ENCODE measurements at places on chromosomes 7 and 10.

GRCh38 chr10:88545359-88545758 lies 37.8 kb downstream of the RNLS start:
- DNase-seq = no peak

- DNase-seq = no peak
Measured at GRCh38 chr7:37832194-37832593, 16.2 kb upstream of the NME8 start.

GRCh38 chr10:122713091-122713885 lies 13.6 kb upstream of the C10orf120 start:
- no peak for DNase-seq

DNA sequence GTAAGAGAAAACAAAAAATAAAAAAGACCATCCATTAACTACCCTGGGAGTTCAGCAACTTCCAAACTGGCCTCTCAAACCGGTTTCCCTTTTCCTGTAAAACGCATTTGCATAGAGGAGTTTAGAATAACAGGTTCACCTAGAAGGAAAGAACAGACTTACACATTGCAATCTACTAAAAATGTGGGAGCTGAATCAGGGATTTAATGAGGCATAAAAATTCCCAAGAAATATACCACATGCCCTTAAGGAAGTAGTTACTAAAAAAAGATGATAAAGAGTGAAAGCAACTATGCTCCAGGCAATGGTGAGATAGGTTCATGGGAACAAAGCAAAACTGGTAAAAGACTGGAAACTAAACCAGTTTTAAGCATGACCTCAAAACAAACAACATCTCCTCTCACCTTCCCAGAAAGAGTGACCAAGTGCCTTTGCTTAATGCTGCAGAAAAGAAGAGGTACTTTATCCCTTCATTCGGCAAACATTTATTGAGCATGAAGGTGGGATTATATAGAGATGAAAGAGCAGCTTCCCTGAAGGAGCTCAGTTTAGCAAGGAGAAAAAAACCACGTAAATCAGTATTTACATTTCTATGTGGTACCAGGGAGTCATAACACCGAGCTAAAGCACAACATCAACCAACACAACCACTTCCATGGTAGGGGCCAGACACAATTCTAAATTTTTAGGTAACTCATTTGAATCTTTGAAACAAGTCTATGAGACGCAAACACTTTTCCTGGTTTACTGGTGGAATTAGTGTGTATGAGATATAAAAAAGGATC lies 152.8 kb downstream of the SGMS1 start:
- DNase-seq = no peak

GRCh38 chr7:130655286-130655685 lies 13.3 kb downstream of the COPG2 start:
- no peak for DNase-seq

DNA sequence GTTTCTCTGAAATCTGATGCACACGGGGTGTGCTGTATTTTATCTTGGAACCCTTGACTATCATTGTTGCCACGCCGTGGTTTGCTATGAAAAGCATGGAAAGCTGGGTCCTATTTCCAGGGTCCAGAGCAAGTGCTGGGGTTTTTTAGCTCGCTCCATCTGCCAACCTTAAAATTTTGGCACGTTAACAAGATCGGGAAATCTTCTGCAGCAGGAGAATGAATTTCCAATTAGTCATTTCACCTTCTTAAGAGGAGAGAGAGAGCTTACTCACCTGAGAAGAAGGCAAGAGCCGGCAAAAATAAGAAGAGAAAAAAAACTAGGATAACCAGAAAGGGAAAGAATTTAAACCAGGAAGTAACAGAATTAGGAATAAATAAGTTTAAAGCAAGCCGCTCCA lies 223.6 kb upstream of the CELF2 start:
- DNase-seq = no peak

DNA sequence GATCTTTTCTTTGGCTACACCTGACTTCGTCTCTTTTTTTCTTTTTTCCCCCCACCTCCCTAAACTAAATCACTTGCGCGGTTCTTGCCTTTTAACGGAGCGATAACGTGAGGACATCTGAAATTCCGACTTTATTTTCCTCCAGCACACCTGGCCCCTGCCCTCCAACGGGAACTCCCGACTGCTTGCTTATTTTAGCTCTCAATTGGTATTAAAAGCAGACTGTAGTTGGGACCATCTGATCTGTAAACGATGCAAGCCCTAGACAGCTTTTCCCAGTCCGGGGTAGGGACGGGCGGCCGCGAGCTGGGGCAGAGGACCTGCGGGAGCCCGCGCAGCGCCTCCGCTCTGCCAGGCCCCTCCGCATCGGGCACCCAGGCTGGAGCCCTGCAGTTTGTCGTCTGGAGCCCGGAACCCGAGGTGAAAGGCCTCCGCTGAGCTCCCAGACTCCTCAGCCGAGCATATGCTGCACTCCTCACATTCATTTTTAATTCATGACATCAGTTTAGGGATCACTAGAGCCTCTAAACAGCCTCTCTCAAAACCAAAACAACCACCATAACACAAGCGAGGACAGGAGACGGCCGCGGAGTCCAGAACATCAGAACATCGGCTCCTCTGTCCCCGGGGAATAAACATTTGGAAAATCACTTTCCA lies 10.0 kb upstream of the EMX2 start:
- DNase-seq = no peak

- no peak for DNase-seq
Measured at GRCh38 chr10:77637532-77638320, at the start of gene KCNMA1. KCNMA1 (minus strand) TSS chr10:77637808.

DNA sequence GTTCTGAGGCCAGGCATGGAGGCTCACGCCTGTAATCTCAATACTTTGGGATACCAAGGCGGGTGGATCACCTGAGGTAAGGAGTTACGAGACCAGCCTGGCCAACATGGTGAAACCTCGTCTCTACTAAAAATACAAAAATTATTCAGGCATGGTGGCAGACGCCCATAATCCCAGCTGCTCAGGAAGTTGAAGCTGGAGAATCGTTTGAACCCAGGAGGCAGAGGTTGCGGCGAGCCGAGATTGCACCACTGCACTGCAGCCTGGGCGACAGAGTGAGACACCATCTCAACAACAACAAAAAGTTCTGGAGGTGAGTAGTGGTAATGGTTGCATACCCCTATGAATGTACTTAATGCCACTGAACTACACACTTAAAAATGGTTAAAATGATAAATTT lies 60.3 kb upstream of the SP4 start:
- DNase-seq = no peak

DNA sequence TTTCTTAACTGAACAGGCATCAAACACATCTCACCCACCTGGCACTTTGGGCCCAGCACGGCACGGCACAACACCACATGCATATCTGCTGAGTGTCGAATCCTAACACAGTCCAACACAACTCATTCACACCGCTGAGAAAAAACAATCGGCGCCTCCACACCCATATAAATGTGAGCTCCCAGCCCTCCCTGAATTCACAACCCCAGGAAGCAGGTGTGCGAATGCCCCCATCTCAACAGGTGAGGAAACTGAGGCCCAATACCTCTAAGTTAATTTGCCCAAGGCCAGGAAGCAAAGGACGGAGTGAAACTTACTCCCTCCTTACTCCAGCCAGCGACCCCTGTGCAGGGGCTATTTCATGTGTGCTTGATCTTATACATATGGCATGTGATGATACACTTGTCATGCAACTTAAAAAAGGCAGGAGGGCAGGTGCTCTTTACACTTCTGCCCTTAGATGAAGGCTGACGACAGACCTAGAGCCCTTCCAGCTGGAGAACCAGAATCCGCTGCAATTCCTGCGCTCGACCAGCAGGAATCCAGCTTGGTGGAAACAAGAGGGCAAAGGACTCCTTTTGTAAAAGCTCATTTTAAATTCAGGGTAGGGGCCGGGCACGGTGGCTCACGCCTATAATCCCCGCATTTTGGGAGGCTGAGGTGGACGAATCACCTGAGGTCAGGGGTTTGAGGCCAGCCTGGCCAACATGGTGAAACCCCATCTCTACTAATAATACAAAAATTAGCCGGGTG lies 116.0 kb downstream of the LARP4B start:
- no peak for DNase-seq

GRCh38 chr7:77253151-77253550 lies 53.5 kb upstream of the FGL2 start:
- DNase-seq = no peak

DNA sequence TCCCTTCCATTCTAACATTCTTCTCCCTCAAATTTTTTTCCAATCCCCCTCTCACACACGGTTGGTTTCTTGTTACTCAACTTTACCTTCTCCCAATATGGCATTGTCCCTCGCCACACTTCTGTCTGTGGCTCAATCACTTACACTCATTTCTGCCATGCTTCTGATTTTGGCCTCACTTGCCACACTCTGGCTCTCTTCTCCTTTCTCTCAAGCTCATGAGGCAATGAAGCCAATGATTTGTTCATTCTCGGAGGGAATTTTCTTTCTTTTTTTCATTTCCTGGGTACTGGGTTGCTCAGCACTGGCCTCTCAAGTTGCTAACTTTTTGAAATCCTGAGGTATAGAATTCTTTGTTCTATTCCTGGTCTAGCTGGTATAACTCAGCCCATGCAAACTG lies 4.0 kb upstream of the MYOZ1 start:
- DNase-seq = no peak

DNA sequence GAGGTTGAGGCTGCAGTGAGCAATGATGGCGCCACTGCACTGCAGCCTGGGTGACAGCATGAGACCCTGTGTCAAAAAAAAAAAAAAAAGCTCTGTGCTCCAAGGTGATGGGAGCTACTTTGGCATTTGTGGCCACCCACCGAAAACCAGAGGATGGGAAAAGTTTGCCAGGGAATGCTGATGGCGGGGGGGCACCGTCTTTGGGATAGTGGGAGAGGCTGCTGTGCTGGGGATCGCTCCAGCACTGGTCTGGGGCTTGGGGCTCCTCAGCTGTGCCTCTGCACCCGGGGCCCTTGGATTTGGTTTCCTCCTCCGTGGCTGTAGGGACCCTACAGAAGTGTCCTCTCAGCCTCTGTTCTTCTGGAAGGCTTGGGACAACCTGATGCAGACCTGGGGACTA lies 11.7 kb upstream of the RAMP3 start:
- no peak for DNase-seq

DNA sequence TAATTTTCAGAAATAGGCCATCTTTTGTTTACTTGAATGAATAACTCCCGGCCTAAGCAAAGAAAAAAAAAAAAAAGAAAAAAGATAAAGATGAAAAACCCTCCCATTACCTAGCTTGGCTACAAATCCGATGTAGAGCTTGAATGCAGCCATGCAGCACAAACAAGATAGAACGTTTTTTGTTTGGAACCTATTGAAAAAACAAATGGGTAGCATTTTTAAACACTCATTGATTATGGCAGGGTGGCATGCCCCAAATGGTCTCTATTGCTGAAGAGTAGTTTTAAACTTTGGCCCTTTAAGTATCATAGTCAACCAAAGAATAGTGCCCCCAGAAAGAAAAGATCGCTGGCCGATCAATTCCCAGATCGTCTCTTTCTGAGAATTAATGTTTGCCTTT lies 84.4 kb downstream of the VTI1A start:
- no peak for DNase-seq

- no peak for DNase-seq
Measured at GRCh38 chr7:85156661-85157208, 30.1 kb downstream of the SEMA3D start.

- DNase-seq = no peak
Measured at GRCh38 chr7:139658908-139659675, 118.7 kb downstream of the HIPK2 start.

GRCh38 chr7:92747041-92747835 lies 89.1 kb downstream of the CDK6 start:
- DNase-seq = no peak

GRCh38 chr10:123556736-123557135 lies 109.4 kb upstream of the GPR26 start:
- no peak for DNase-seq

DNA sequence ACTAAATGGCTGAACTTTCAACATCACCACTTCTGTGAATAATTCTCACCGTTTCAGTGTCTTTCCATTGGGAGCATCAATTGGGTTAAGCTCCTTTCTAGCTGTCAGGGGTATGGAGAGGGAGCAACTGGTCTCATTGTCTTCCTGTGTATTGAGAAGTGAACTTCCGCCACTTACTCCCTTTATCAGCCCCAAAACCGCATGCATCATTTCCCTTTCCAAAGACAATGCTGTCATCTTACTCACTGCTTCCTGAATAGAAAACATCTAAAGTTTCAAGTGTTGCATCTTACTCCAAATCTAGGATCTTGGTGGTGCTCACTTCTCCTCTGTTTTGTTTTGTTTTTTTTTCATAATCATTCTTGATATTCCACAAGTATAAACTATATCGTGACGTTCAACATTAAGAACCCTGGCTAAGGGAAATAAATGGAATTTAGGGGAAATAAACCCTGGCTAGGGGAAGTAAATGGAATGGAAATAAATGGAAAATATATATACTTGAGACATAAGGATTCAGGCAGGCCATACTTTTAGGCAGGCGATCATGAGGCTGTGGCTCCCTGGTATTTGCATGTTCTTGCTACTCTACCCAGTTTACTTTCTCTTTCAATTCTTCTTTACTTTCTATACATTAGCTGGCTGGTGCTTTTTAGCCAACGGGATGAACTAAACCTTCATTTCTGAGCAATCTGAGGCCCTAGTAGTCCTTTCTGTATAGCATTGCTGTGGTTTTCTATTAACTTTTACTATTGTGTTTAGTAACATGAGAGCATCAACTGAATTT lies 371.9 kb downstream of the BMPER start:
- peak; percentile 59 for DNase-seq

DNA sequence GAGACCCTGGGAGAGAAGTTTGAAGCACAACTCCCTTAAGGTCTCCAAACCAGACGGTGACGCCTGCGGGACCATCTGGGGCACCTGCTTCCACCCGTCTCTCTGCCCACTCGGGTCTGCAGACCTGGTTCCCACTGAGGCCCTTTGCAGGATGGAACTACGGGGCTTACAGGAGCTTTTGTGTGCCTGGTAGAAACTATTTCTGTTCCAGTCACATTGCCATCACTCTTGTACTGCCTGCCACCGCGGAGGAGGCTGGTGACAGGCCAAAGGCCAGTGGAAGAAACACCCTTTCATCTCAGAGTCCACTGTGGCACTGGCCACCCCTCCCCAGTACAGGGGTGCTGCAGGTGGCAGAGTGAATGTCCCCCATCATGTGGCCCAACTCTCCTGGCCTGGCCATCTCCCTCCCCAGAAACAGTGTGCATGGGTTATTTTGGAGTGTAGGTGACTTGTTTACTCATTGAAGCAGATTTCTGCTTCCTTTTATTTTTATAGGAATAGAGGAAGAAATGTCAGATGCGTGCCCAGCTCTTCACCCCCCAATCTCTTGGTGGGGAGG lies 10.8 kb downstream of the SERPINE1 start:
- DNase-seq = no peak
